ENCODE measurements at places on chromosomes 6 and 20.

GRCh38 chr6:13331516-13332348 lies 3.4 kb upstream of the TBC1D7 start:
- DNase-seq, result no peak

DNA sequence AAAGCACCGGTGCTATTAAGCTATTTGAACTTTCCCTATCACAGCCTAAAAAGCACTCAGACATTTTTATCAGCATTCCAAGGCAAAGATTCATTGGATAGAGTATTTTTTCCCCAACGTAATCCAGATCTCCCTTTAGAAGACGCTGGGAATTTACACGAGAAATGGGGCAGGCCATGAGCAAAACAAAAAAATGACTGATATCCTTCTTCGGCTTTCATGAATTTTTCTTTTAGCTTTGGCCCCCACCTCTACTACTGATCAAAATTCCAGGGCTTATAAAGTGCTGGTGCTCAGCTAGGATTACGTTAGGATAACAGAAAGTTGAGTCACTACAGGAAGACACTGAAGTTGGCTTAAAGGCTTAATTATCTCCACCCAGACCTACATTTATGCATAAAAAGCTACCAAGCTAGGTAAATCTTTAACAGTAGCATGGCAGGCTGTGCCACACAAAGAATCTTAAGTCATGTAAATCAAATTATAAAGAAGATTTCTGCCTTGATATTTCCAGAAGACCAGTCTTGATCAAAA lies 418.5 kb upstream of the BTBD3 start:
- DNase-seq, result no peak

GRCh38 chr6:31886541-31886991 lies 7.8 kb upstream of the SLC44A4 start:
- DNase-seq, result no peak

- DNase-seq, result no peak
Observed at GRCh38 chr6:44976677-44977641, 351.2 kb upstream of the RUNX2 start.

DNA sequence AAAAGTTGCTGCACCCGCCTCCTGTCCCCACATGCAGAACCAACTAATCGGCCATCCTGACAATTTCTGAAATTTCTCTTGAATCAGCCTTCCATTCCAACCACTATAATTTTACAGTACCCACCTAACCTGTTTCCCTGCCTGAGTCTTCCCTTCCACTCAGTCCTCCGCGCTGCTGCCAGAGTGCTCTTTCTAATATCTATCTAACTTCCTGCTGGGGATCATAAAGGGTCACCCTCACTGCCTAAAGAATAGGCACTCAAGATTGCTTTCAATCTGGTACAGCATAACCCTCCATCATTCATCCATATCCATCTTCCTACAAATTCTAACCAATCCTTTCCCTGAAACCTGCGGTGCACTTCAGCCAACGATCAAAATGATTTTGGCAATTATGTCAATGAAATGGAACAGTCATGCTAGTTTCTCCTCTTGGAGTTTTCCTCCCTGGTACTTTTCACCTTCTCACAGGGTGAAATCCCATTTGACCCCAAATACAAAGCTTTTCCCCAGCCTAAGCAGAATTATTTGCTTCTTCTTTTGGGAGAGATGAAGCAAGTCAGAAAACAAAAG lies 117.5 kb upstream of the BEND6 start:
- DNase-seq, result no peak

- no peak for DNase-seq
Observed at GRCh38 chr6:118853408-118853807, 40.5 kb upstream of the ASF1A start.

- DNase-seq, result no peak
Observed at GRCh38 chr6:107750176-107750797, 73.8 kb downstream of the SCML4 start.

DNA sequence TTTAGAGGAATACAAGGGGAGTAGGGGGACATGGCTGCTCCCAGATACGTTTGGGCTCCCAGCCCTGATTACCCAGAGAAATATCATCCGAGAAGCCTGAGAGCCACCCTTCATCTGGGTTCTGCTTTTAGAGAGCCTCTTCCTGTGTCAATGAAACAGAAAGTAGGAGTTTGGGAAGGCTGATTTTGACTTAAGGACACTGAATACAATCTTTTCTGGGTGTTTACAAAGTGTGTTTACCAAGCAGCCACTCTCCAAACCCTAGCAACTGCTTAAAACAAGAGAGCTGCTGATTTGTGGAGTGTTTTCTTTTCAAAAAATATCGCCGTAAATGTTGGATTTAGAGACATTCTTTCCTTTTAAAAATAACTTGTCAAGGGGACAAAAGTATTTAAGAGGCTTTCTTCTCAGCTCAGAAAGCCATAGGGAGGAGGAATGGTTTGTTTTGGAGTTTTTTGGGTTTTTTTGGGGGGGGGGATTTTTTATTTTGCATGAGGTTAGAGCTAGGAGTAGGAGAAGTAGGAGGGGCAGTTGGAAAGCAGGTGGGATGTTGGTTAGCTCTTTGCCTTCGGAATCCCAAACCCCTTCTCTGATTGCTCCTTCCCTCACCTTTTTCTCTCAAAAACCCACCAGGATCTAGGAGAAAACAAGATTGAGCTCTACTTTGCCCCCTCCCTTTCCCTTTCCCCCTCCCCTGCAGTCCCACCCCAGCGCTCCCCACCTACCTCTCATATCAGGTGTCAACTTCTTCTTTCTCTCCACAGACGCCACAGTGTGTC lies 12.4 kb downstream of the MAFB start:
- DNase-seq, result no peak

GRCh38 chr20:63740627-63741353 lies 1.2 kb downstream of the SLC2A4RG start:
- DNase-seq, result peak; percentile 94

GRCh38 chr20:38269040-38269439 lies 8.5 kb upstream of the KIAA1755 start:
- no peak for DNase-seq

- no peak for DNase-seq
Observed at GRCh38 chr6:23454080-23454976, 671.7 kb upstream of the NRSN1 start.

DNA sequence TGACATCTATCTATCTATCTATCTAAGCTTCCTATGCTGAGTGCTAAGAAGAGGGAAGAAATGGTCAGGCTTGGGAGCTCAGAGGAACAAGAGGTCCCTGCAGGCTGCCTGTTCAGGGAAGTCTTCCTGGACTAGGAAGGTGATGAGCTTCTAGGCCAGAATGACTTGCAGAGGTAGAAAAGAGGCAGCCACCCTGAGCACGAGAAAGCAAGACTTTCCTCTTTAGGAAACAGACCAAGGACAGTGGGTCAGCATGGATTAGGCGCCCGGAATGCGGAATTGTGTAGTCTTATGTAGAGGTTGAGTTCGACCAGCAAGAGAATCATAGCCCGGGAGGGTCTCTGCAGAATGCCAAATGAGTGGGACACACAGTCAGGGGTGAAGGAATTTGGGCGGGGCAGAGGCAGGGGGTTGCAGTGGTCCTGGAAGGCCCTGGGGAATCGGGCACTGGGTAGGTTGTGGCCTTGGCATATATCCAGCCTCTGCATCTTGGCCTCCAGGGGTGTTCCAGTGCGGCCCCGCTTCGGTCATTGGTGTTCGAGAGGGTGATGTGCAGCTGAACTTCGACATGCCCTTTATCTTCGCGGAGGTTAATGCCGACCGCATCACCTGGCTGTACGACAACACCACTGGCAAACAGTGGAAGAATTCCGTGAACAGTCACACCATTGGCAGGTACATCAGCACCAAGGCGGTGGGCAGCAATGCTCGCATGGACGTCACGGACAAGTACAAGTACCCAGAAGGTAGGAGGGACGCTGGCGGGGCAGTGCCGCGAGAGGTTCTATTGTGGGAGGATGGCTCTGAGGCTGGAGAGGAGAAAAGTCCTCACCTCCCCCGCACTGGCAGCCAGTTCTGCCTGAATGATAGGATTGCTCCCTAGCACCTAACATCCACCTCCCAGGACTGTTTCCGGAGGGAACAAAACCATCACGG lies 32.1 kb downstream of the TGM3 start:
- no peak for DNase-seq

- DNase-seq, result no peak
Observed at GRCh38 chr6:13557841-13558240, 16.6 kb upstream of the SIRT5 start.

- no peak for DNase-seq
Observed at GRCh38 chr6:156597095-156597494, 180.1 kb upstream of the ARID1B start.

DNA sequence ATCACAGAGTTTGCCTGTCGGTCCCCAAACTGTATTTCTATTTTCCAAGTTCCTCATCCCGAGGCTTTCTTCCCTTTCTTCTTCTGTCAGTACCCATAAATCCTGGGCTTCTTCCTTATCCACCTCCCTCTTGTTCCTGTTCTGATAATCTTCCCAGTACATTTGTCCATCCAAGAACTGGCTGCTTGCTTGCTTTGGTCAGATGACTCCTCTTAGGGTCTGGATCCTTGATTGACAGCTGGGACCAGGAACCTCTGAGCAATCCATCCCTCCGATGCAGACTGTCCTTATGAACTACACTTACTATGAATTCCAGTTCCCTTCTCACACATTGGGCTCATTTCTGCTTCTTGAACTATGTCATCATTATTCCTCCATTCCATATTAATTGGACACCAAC lies 275.3 kb upstream of the CITED2 start:
- DNase-seq, result no peak

Data from tibial nerve (tissue), 4 donors.